Astrocyte (in vitro differentiated cells and primary cell): ENCODE measurements at places on chromosomes 1 and 21. TPM values are rescaled to one million over a fixed set of nuclear protein-coding genes. Genes with fewer than 3 reads are reported as not detected.

TLR5 gene
- total RNA-seq, result 1.1 and 1.2 TPM in 2 replicates

ARMH1 gene
- 2.5 and 4.8 TPM in 2 replicates for total RNA-seq

LYPD8 gene
- total RNA-seq, result not detected in 2 replicates

PKLR gene
- not detected in 2 replicates for total RNA-seq

CDC42BPA gene
- 31.2 and 34.5 TPM in 2 replicates for total RNA-seq

SZRD1 gene
- 152 and 165 TPM in 2 replicates for total RNA-seq

TMEM61 gene
- total RNA-seq, result not detected in 2 replicates

KRTAP20-4 gene
- total RNA-seq, result not detected in 2 replicates

SPATA21 gene
- total RNA-seq, result not detected in 2 replicates

BCAN gene
- total RNA-seq, result 0.29 and 0.41 TPM in 2 replicates

TINAGL1 gene
- total RNA-seq, result 3.9 and 5.7 TPM in 2 replicates

MIXL1 gene
- total RNA-seq, result 0.16 TPM in 1 of 2 replicates, not detected in the other

MED8 gene
- 54.5 and 57.1 TPM in 2 replicates for total RNA-seq

DRAM2 gene
- total RNA-seq, result 33.9 and 38.7 TPM in 2 replicates

NOS1AP gene
- total RNA-seq, result 0.94 and 1.2 TPM in 2 replicates

SH2D1B gene
- total RNA-seq, result not detected in 2 replicates

HORMAD1 gene
- total RNA-seq, result not detected in 2 replicates

TRIM67 gene
- total RNA-seq, result 0.89 and 1.1 TPM in 2 replicates

DBT gene
- total RNA-seq, result 14.2 and 14.7 TPM in 2 replicates

KANK4 gene
- total RNA-seq, result 8.5 and 14.5 TPM in 2 replicates

MT1HL1 gene
- total RNA-seq, result not detected in 2 replicates

TADA1 gene
- 9.3 and 9.9 TPM in 2 replicates for total RNA-seq

TSPAN2 gene
- total RNA-seq, result 23.7 and 32.8 TPM in 2 replicates

LCE1B gene
- total RNA-seq, result not detected in 2 replicates

FMO5 gene
- 1.0 and 1.3 TPM in 2 replicates for total RNA-seq

S100A9 gene
- 1.8 TPM in 1 of 2 replicates, not detected in the other for total RNA-seq

C1orf141 gene
- not detected in 2 replicates for total RNA-seq

FOXO6 gene
- 1.2 TPM in 2 replicates for total RNA-seq

MRPL37 gene
- 80.0 and 81.4 TPM in 2 replicates for total RNA-seq

LMX1A gene
- not detected in 2 replicates for total RNA-seq

VASH2 gene
- 7.1 and 10.0 TPM in 2 replicates for total RNA-seq

TNFRSF9 gene
- total RNA-seq, result 2.8 and 3.4 TPM in 2 replicates

ADGRB2 gene
- 25.1 and 25.8 TPM in 2 replicates for total RNA-seq

OLFML2B gene
- 14.7 and 22.9 TPM in 2 replicates for total RNA-seq

GART gene
- total RNA-seq, result 95.4 and 99.5 TPM in 2 replicates
